K562 (cell line): ENCODE measurements at places on chromosomes 1 and 21. TPM values are rescaled to one million over a fixed set of nuclear protein-coding genes. Genes with fewer than 3 reads are reported as not detected.

- H3K4me1 ChIP-seq = no peaks in the 10 kb centered on the region
- no peak overlapping the region for H3K27ac ChIP-seq
- H3K27me3 ChIP-seq = no peaks in the 10 kb centered on the region
- no peak overlapping the region for H3K4me3 ChIP-seq
- no peak for DNase-seq
- no peaks in the 10 kb centered on the region for H3K36me3 ChIP-seq
Observed at GRCh38 chr1:64087768-64088167, 115.7 kb upstream of the UBE2U start.

DNA sequence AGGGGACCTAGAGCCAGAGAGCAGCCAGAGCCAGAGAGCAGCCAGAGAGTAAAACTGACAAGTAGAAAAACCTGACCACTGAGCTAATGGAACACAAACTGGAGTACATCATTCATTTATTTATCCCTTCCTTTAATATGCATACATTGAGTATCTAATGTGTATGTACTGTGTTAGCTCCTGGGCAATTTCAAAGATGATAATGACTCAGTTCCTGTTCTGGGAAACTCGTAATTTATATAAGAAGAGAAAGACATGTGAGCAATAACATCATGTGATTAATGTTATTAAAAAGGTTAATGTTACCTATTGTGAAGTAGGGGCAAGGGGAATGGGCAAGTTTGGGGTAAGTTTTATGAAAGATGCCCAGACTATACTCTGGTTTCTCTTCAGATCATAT lies 199.9 kb downstream of the TNR start:
- no peak overlapping the region for H3K27ac ChIP-seq
- no peaks in the 10 kb centered on the region for H3K4me1 ChIP-seq
- no peak overlapping the region for H3K4me3 ChIP-seq
- DNase-seq = no peak

The CFHR5 gene
- total RNA-seq = not detected in 2 replicates

The CFHR2 gene
- total RNA-seq = not detected in 2 replicates

The TYW3 gene
- total RNA-seq = 32.2 and 33.9 TPM in 2 replicates
